ENCODE measurements at places on chromosomes 16 and 17.
A peak's percentile ranks its signal among the peaks of the same experiment; 100 is the strongest.

DNA sequence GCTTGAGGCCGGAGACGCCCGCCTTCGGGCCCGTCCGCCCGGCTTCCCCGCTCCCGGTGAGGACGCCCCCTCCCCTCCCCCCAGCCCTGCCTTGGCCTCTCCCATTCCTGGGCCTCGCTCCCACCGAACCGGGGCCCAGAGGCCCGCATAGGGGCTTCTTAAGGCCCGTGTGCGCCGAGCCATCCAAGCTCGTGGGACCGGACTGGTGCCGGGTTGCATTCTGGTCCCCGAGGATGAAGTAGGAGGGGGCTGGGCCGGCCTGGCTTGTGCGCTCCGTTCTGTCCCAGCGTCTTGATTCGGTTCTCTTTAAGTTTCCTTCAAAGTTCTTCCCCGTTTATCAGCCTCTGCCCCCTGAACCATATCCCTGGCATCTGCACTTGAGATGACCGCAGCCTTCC is 488 bp downstream of the SENP3 start:
- no peak for DNase-seq

- no peak for DNase-seq
These were observed 53.9 kb downstream of the BANP start for GRCh38 chr16:88005181-88005581.

DNA sequence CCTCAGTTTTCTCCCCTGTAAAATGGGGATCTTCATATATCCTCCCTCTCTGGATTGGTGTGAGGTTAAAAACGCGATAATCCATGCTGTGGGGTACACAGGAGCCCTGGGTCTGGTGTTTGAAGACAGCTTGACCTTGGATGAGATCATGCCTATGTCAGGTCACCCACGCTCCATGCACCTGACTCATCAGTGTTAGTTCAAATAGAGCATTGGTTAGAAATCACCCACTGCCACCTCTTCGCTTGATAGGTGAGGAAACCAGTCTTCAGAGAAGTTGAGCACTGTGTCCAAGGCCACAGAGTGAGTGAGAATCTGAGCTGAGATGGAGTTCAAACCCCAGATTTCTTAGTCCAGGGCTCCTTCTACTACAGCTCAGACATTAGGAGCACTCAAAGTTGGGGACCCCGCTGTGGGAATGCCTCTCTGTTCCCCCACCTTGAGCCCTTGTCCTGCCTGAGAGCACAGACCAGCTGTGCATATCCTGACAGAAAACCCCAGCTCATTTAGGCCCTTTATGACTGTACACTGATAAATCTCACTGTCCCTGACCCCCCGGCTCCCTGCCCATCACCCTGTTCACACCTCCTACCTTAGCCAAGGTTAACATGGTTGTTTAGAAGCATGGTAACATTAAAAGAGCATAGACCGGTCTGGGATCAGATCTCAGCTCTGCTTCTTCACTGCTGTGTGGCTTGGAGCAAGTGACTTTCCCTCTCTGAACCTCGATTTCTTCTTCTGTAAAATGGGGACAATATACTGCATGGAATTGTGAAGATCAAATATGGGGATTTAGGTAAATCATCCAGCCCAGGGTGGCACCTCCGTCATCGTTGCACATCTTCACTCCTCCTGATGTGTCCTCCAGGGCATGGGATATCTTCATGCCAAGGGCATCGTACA is 22.4 kb upstream of the LGALS9 start:
- no peak for DNase-seq

DNA sequence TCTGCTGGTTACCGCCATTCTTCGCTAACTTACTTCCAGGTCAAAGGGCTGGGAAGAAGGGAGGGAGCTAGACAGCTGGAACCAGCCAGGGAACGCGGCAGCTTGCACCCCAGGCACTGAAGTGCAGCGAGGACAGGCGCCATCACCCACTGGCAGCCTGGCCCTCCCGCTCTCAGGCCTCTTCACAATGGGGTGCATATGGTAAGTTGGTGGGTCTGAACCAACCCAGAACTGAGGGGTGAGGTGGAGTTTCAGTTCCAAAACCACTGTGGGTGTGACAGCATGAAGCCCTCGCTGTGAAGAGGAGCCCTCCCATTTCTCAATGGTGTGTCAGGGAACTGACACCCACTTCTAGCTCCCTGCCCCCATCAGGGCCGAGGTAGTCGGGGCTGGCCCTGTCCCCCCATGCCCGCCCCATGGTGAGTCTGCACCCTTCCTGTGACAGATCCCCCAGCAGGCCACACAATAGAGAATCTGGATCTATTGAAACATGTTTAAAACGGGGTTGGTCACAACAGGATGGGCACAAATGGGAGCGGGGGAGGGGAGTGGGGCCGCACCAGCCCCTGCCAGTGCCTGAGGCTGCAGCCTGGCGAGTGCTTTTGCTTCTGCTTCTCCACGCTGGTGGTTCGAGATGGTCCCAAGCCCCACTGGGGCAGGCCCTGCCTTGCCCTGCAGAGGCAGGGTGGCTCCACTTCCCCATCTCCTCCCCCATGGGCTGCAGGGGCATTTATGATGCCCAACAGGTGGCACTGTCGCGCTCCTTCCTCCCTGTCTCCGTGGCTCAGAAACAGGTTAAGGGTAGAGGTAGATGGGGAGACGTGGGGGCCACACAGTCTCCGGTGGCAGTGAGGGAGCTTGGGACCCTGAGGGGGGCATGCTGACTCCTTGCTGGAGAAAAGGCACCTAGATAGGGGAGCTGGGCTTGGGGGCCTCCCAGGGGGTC is 2.3 kb downstream of the LIMD2 start:
- DNase-seq = no peak

DNA sequence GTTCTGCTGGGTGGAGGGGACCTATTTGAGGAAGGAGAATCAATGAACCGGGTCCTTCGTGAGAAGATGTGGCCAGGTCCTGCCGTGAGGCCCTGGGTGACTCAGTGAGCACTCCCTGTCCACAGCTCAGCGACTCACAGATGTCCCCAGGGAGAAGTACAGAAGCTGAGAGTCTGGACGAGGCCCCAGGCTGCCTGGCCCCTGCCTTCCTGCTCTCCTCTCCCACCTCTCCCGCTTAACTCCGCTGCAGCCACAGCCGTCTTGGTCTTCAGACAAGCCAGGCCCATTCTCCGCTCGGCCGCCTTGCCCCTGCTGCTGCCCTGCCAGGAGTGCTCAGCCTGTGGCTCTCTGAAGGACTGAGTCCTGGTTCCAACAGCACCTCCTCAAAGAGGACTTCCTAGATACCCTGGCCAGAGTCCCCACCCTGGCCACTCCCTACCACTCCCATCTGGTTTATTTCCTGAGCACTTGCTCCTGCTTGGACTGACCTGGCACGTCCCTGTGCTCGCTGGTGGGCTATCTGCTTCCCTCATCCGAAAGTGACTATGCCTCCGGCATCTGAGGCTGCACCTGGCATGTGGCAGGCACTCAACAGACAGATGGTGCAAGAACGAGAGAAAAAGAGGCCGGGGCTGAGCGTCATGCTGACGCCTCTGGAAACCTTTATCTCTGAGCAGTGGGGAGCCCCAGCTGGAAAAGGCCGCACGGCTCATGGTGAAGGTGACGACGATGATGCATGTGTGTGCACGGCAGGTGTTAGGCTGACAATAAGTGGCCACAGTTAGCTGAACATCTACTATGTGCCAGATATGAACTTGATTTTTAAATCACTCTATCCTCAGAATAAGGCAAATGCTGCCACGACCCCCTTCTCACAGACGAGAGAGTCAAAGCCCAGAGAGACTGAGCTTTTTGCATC is 9.2 kb upstream of the TNFRSF13B start:
- no peak for DNase-seq

DNA sequence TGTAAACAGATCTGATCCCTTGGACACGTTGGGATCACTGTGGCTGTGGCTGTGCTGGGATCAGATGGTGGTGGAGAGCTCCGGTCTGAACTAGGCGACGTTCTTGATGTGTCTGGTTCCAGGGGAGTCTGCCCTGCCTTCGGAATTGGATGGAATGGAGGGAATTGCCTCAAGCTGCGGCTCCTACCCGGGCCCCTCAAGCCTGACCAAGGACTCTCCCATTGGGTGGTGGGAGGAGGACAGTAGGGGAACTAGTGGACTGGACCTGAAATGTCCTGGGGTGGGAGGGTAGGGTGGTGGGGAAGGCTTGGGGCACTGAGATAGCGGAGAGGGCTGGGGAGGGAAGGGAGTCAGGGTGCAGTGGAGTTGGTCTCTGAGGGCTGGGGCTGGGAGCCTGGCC is 3.2 kb upstream of the UBALD1 start:
- no peak for DNase-seq

DNA sequence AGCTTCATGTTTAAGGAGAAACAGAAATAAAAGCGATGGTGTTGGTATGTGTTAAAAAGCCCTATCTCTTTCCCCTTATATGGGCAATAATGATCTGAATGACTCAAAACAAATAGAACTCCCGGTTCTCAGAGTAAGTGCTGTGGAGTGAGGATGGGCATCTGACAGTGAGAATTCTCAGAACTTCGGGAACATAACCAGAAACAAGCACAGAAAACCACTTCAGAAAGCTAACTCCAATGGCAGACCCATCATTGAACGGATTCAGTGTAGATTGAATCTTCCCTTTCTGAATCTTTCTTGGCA is 67.2 kb downstream of the CDH8 start:
- no peak for DNase-seq

- no peak for DNase-seq
These were observed 36.7 kb downstream of the TK2 start for GRCh38 chr16:66513111-66513723.

DNA sequence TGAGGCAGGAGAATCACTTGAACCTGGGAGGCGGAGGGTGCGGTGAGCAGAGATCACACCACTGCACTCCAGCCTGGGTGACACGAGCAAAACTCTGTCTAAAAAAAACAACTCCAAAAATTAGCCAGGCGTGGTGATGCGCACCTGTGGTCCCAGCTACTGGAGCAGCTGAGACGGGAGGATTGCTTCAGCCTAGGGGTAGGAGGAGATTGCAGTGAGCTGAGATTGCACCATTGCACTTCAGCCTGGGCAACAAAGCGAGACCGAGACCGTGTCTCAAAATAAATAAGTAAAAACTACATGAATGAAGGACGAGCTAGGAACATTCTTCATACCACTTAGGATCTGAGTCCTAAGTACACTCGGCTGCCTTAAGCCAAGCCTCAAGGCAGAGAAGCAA is 35.4 kb downstream of the CCDC57 start:
- no peak for DNase-seq

DNA sequence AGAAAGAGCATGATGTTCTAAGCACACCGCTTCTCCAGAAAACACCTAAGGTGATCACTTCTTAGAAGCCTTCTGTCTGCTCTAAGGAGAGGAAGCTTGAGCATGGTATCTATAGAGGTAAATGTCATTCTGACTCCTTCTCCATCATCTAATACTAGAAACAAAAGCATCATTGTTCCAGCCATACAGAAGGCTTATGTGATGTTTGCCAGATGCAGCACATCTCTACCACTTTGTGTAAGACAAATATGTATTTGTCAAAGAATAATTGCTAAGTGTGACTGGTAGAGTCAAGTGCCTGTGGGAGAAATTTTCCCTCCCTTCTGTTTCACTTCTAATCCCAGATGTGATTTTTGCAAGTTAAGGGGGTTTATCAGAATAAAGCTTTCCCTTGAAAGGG is 217.1 kb downstream of the HS3ST3A1 start:
- no peak for DNase-seq

DNA sequence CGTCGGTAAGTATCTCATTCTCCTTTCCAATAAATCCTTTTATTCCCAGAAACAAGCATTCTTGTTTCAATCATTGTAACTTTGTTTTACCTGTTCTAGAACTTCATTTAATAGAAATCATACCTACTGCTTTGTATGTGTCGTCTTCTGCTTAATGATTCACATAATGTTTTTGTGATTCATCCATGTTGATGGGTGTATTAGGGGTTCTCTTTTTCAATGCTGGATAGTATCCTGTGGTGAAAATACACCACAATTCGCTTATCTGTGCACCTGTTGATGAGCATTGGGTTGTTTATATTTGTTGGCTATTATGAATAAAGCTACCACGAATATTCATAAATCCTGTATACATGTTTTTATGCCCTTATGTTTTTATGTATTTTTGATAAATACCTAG is 703.2 kb downstream of the MAF start:
- no peak for DNase-seq

DNA sequence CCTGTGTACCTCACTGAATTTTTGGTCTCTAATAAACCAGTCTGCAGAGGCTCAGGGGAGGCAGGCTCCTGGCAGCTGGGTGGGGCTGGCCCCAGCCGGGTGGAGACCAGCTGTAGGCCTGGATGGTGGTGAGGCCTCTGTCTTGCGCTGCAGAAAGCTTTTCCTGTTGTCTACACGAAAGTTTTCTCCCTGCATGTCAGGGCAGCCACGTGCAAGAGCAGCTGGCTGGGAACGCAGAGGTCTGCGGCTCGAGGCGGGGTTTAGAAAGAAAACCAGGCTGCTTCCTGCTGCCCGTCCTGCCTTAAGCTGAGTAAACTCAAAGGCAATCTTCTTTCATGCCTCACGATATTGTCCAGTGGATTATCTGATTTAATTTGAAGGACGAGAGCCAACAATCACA is 2.4 kb downstream of the SERPINF1 start:
- peak; percentile 87 for DNase-seq
